ENCODE measurements at places on chromosomes 3 and 15.

DNA sequence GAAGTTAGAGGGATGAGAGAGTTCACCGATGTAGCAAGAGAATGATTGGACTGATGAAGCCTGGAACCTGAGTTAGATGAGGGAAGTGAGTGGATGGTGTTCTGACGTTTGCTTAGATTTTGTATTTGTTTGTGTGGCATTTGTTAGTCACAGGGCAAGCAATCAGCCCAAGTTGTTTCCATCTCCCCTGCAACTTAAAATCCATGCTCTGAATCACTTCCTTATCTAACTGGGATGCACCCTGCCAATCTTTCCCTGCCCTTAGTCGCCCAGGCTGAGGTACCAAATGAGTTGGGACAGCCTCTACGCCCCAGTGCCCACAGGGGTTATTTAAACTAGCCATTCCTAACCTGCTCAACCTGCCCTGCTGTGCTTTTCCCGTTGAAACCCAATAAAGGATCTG lies 12.6 kb downstream of the PAQR5 start:
- no peak for DNase-seq

DNA sequence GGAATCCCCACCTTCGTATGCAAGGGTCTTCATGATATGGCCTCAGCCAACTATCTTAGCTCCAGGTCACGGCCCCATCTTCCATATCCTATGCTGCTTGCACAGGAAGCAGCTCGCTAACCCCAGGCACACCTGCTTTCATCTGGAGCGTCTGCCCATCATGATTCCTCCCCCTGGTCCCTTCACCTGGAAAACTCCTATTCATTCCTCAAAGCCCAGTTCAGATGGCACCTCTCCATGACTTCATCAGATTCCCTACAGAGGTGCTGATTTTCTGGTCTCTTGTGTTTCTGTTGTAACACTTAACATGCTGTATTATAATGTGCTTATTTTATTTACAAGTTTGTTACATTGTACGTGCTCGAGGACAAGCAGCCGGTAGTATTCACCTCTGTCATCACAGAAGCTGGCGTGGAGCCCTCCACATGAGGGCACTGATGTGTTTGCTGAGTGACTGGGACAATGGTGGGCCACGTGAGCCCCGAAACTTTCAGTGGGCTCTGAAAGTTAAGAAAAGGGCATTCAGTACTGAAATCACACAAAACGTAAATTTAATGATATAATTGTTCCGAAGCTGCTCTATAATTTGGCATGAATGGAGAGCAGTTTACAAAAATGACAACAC lies 16.2 kb downstream of the MUC20 start:
- DNase-seq: no peak

DNA sequence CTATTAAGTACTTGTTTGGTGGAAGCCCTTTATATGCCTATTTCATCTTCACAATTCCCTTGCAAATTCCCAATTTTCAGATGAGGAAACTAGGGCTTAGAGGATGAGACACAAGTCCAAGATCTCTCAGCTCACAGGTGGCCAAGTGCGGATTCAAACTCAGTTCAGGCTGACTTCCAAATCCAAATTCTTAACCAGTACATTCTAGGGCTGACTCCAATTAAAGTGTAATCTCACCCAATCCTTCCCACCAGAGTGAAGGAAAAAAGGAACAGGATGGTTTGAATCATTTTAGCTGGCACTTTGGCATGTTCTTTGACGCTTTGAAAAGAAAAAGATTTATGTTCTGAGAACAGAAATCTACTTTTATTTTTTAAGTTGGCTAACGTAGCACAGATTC lies 12.7 kb downstream of the ARHGEF3 start:
- DNase-seq: no peak

DNA sequence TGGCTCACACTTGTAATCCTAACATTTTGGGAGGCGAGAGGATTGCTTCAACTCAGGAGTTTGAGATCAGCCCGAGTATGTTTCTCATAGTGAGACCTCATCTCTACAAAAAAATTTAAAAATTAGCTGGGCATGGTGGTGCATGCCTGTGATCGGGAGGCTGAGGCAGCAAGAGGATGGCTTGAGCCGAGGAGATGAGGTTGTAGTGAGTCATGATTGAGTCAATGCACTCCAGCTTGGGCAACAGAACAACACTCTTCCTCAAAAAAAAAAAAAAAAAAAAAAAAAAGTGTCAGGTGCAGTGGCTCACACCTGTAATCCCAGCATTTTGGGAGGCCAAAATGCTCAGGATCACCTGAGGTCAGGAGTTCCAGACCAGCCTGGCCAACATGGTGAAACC lies 2.4 kb downstream of the RPL39L start:
- DNase-seq: no peak

- DNase-seq: no peak
Measured at GRCh38 chr15:76802411-76802810, 102.7 kb downstream of the SCAPER start.

DNA sequence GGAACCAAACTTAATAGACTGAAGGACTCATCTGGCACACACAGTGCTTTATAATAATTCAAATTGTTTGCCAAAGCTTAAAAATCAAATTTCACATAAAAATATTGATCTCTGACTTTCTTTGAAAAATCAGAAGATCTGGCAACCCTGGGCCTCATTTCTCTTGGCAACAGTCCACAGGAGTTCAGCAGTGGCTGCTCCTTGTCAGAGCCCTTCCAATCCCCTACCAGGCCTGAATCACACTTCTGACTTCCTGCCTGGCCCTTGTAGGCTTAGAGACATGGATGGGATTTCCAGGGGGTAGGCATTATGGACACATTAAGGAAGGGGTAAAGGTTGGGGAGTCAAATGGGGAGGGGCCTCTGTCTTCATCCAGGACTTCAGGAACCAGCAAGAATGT lies 55.5 kb downstream of the PLS1 start:
- DNase-seq: no peak

DNA sequence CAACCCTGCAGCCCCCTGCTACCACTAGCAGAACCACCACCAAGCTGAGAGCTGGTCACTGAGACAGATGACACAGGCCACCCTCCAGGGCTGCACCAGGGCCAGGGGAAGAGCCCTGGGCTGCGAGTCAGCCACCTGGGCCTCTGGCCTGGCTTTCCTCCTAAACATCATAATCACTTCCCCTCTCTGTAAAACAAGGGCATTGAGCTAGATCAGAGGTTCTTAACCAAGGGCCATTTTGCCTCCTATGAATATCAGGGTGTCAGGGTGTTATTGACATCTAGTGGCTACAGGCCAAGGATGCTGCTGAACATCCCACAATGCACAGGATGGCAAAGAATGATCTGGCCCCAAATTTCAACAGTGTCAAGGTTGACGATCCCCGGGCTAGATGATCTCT lies 25.2 kb downstream of the TLE3 start:
- DNase-seq: no peak

GRCh38 chr3:141122455-141123030 lies 71.4 kb downstream of the SPSB4 start:
- DNase-seq: no peak

- no peak for DNase-seq
Measured at GRCh38 chr3:3015185-3016089, 94.7 kb downstream of the IL5RA start.
